CD4-positive, alpha-beta memory T cell (primary cell): ENCODE measurements at places on chromosomes 3 and 15. TPM values are rescaled to one million over a fixed set of nuclear protein-coding genes. Genes with fewer than 3 reads are reported as not detected.

DNA sequence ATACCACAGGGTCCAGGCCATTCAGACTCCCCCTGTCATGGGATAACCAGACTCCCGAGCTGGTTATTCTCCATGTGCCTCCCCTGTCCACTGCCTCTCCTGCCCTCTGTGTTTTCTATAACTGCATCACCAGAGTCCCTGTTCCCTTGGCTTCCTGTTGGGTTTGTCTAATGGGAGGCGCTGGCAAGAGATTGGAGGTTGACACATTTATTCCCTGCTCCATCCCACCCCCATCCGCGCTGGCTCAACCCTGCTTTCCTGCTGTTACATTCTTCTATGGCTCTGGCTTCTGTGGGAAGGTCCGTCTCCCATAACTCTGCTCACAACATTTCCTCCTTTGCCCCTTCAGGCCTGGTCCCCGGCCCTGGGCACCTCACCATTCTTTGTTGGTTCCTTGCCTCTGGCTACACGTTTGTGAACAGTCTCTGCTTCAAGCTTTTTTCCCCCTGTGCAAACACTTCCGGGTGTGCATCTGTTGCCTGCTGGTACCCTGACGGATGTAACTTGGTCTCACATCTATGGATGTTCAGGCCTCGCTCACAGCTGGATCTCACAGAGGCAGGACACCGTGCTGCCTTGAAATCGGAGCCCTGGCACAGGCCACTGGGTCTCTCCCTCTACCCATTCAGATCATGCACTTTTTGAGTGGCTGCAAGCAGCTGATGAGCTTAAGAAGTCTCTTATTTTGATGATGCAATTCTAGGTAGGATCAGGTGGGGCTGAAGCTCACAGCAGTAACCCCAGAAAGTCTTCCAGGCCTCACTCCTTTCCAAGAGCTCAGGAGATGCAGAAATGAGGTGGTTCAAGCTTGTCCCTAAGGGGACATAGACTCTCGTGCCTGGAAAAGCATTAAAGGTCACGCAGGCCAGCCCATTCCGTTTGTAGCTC lies 68.6 kb upstream of the ATP13A3 start:
- H3K36me3 ChIP-seq = no peaks in the 10 kb centered on the region
- no peaks in the 10 kb centered on the region for H3K4me1 ChIP-seq
- H3K4me3 ChIP-seq = no peak overlapping the region
- DNase-seq = no peak

GRCh38 chr15:68192804-68193486 lies 12.2 kb downstream of the CALML4 start:
- no peak overlapping the region for H3K27ac ChIP-seq
- no peak overlapping the region for H3K4me3 ChIP-seq
- H3K36me3 ChIP-seq = peaks cover 10% of the 10 kb centered on the region
- no peaks in the 10 kb centered on the region for H3K27me3 ChIP-seq
- no peaks in the 10 kb centered on the region for H3K4me1 ChIP-seq
- DNase-seq = no peak

DNA sequence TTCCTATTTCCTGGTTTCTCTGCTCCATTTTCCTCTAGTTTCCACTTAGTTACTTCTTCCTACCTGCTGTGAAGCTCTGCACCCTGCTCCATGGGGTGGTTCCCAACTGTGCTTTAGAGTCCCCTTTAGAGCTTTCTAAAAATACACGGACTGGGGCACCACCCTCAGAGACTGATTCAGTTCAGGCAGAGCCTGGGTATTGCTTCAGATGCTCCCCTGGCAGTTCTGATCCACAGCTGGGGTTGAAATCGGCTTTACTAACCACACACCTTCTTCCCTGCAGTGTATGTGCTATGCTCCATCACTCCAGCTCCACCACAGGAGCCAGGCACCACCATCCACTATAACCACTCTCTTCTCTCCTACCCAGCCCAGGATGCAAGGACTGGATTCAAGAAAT lies 12.6 kb downstream of the ANP32A start:
- no peaks in the 10 kb centered on the region for H3K36me3 ChIP-seq
- H3K4me3 ChIP-seq = no peak overlapping the region
- peaks cover 78% of the 10 kb centered on the region for H3K4me1 ChIP-seq
- H3K27ac ChIP-seq = no peak overlapping the region

GRCh38 chr3:62955126-62955525 lies 79.9 kb upstream of the CADPS start:
- no peak overlapping the region for H3K27ac ChIP-seq
- H3K4me3 ChIP-seq = no peak overlapping the region
- no peaks in the 10 kb centered on the region for H3K27me3 ChIP-seq
- no peaks in the 10 kb centered on the region for H3K4me1 ChIP-seq
- H3K36me3 ChIP-seq = no peaks in the 10 kb centered on the region
- DNase-seq = no peak

DNA sequence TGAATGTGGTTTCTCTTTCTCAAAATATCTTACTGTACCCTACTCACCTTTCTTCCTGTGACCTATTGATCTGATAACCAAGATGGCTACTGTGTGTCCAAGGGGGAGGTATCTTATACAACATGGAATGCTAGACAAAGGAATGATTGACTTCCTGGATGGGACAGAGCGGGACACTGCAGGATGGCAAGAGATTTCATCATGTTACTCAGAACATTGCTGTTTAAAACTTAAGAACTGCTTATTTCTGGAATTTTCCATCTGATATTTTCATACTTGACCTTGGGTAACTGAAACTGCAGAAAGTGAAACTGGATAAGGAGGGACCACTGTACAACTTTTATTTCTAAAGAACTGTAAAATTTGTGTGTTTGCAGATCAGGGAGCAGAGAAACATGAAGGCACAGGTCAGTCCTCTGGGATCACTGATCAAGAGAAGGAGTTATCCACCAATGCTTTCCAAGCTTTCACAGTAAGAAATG lies 18.5 kb downstream of the CNOT10 start:
- H3K36me3 ChIP-seq = no peaks in the 10 kb centered on the region
- no peak overlapping the region for H3K27ac ChIP-seq
- DNase-seq = no peak
- H3K4me1 ChIP-seq = peaks cover 25% of the 10 kb centered on the region
- no peaks in the 10 kb centered on the region for H3K27me3 ChIP-seq

The RLBP1 gene
- polyA plus RNA-seq = not detected

DNA sequence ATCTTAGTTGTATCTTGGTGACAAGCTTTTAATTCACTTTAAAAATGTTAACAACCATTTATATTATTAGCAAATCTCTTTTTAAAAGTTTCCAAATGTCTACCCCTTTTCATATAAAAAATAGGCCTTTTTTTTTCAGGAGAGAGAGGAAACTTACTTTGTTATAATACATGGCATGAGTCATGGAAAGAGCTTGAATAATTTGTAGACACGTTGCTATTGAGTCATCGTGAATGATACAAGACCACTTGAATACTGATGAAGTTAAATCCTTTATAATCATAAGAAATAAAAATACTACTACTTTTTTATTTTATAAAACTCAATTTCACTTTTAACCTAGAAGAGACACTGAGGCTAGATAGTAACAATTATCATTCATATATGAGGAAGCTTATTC lies 70.3 kb upstream of the BBX start:
- H3K4me1 ChIP-seq = no peaks in the 10 kb centered on the region
- no peaks in the 10 kb centered on the region for H3K36me3 ChIP-seq
- DNase-seq = no peak
- no peak overlapping the region for H3K4me3 ChIP-seq
- H3K27me3 ChIP-seq = no peaks in the 10 kb centered on the region

DNA sequence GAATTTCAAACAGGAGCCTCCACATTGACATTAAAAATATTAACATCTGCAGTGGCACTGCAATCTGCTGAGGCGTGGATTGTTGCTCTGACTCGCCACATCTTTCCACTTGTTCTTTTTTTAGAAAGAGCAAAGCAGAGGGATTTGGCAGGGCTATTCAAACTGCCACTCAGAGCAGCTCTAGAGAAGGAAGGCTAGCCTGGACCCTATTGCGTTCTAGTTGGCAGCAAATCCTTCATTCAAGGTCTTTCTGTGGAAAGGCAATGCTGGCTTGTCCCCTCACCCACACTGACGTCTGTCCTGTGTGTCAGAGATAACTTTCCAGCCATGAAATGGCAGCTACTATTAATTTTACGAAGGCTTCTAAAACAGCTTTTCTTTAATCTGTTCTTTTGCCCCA lies 483.2 kb upstream of the SGO1 start:
- no peak overlapping the region for H3K27ac ChIP-seq
- no peaks in the 10 kb centered on the region for H3K27me3 ChIP-seq
- H3K4me3 ChIP-seq = no peak overlapping the region
- no peaks in the 10 kb centered on the region for H3K36me3 ChIP-seq

GRCh38 chr3:24017305-24017704 lies 72.2 kb downstream of the NR1D2 start:
- no peaks in the 10 kb centered on the region for H3K36me3 ChIP-seq
- no peak for DNase-seq
- H3K27me3 ChIP-seq = peaks cover 2% of the 10 kb centered on the region
- H3K4me3 ChIP-seq = no peak overlapping the region
- H3K27ac ChIP-seq = no peak overlapping the region
- no peaks in the 10 kb centered on the region for H3K4me1 ChIP-seq

DNA sequence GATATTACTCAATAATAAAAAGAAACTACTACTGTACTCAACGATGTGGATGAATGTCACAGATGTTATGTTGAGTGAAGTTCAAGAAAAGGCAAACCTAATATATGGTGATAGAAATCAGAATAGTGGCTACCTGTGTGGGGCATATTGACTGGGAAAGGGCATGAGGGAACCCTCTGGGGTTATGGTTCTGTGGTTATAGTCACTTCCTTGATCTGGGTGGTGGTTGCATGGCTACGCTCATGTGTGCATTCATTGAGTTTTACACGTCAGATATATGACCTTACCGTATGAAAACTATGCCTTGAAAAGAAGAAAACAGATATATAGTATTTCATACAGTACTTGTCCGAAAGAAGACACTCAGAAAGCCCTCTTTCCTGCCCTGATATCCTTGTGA lies 331.0 kb upstream of the LRRFIP2 start:
- no peak overlapping the region for H3K4me3 ChIP-seq
- no peaks in the 10 kb centered on the region for H3K4me1 ChIP-seq
- H3K27ac ChIP-seq = no peak overlapping the region

DNA sequence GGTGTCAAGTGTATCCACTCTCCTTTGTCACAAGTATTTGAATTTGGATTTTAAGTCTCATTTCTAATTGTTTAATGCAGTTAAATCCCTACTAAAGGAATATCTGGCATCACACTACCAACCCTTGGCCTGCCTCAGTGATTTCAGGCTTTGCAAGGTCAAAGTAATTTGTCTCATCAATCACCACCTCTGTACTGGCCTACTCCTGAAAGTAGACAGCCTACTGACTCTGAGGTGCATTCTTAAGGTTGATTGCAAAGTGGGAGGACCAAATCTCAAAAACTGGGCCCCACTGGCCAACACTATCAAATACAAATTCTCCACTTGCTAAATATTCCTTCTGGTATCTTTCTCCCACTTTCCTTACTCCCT lies 851 bp upstream of the TEX55 start:
- no peaks in the 10 kb centered on the region for H3K4me1 ChIP-seq
- H3K27ac ChIP-seq = no peak overlapping the region
- H3K4me3 ChIP-seq = no peak overlapping the region
- no peak for DNase-seq
- no peaks in the 10 kb centered on the region for H3K27me3 ChIP-seq

DNA sequence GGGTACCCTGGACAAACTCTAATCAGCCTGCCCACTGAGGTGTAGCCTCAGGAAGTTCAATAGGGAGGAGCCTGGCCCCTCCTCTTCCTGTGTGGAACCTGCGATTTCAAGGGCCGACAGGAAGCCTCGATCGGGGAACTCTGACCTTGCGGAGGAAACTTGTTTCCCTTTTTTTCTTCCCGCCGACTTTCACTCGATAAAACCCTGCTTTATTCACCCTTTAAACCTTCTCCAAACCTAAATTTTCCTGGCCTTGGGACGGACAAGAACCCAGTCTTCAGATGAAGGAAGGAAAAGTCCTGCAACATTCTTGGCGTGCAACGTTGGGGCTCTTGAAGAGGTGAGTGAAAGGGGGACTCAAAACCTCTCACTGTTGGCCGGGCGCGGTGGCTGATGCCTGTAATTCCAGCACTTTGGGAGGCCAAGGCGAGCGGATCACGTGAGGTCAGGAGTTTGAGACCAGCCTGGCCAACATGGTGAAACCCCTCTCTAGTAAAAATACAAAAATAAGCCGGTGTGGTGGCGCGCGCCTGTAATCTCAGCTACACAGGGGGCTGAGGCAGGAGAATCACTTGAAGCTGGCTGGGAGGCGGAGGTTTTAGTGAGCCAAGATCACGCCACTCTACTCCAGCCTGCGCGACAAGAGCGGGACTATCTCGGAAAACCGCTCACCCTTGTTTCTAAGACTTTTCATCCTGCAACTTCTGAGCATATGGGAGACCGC lies 208.2 kb downstream of the ZNF385D start:
- H3K4me3 ChIP-seq = no peak overlapping the region
- no peak overlapping the region for H3K27ac ChIP-seq
- no peaks in the 10 kb centered on the region for H3K36me3 ChIP-seq
- no peaks in the 10 kb centered on the region for H3K27me3 ChIP-seq
- DNase-seq = no peak

GRCh38 chr3:188649521-188649920 lies 495.6 kb downstream of the LPP start:
- no peaks in the 10 kb centered on the region for H3K27me3 ChIP-seq
- H3K36me3 ChIP-seq = no peaks in the 10 kb centered on the region
- DNase-seq = no peak
- no peaks in the 10 kb centered on the region for H3K4me1 ChIP-seq
- no peak overlapping the region for H3K27ac ChIP-seq

DNA sequence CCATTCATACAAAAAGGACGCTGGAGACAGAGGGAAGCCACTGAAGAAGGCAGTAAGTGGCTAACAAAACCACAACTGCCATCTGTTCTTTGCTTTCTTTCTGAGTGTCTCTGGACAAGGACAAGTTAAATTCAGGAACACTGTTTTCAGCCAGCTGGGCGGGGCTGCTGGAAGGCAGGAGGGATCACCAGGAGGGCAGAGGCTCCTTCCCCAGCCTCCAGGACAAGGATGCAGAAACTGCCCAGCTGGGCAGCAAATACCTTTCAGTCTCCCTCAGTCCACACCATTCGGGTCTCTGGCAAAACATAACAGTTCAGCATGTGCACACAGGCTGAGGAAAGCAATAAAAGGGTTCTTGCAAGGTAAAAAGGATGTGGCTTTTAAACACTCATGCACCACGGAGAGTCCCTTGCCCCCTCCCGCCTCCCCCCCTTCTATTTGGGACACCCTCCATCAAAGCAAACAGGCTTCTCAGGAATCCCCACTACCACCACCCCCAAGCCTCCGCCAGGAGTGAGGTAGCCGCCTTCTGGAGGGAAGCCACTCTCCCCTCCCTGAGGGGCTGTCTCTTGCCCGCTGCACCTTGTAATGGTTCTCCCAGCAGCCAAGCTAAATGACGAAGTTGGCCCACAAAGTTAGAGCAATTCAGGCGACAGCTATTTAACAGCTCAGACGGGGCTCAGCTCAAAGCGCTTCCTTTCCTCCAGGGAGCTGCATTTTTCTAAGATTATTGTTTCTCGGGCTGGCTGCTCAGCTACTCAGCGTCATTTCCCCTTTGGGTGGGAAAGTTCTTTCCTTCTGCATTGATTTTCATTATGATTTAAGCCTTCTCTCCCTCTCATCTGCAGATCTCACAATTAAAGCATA lies 3.8 kb downstream of the HEG1 start:
- H3K27me3 ChIP-seq = no peaks in the 10 kb centered on the region
- DNase-seq = peak; percentile 72
- H3K4me1 ChIP-seq = peaks cover 61% of the 10 kb centered on the region
- peak overlapping the region; percentile 73 for H3K27ac ChIP-seq

The SLC7A14 gene
- polyA plus RNA-seq = not detected

GRCh38 chr3:94775746-94776145 lies 712.9 kb downstream of the NSUN3 start:
- H3K36me3 ChIP-seq = no peaks in the 10 kb centered on the region
- no peak for DNase-seq
- H3K27me3 ChIP-seq = no peaks in the 10 kb centered on the region

- H3K36me3 ChIP-seq = no peaks in the 10 kb centered on the region
- H3K27me3 ChIP-seq = no peaks in the 10 kb centered on the region
- no peak overlapping the region for H3K4me3 ChIP-seq
- no peak overlapping the region for H3K27ac ChIP-seq
These were observed 237.6 kb downstream of the ITPR1 start for GRCh38 chr3:4730719-4731118.
